ENCODE measurements at places on chromosomes 7 and 10.

DNA sequence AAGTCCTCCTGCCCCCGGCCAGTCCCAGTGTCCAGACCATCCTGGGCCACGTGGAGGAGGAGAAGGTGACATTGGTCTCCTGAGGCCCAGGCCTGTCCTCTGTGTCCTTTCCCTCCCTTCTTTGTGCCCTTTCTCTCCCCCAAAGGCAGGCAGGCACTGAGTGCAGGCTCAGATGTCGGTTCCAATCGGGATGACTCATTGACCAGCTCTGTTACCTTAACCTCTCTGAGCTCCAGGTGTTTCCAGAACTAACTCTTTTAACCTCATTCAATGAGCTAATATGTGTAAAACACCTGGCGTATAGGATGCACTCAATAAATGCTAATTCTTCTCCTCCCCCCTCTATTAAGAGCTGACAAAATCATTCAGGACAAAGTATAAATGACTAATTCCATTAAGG, 25.7 kb downstream of the MACROH2A2 start:
- DNase-seq: no peak

DNA sequence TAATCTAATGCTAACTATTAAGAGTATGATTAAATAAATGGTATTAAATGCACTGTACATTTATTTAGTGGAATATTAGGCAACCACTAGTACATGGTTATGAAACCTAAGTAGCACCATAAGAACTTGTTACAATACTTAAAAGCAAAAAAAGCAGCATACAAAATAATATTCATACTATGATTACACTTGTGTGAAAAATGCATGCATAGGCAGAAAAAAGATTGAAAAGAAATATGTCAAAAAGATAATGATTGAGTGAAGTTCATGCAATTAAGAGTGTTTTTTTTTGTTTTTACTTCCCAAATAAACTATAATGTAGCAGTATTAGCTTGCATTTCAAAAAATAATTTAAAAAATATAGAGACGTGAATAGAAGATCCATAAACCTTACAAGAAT, 20.0 kb upstream of the SRI start:
- DNase-seq: no peak

DNA sequence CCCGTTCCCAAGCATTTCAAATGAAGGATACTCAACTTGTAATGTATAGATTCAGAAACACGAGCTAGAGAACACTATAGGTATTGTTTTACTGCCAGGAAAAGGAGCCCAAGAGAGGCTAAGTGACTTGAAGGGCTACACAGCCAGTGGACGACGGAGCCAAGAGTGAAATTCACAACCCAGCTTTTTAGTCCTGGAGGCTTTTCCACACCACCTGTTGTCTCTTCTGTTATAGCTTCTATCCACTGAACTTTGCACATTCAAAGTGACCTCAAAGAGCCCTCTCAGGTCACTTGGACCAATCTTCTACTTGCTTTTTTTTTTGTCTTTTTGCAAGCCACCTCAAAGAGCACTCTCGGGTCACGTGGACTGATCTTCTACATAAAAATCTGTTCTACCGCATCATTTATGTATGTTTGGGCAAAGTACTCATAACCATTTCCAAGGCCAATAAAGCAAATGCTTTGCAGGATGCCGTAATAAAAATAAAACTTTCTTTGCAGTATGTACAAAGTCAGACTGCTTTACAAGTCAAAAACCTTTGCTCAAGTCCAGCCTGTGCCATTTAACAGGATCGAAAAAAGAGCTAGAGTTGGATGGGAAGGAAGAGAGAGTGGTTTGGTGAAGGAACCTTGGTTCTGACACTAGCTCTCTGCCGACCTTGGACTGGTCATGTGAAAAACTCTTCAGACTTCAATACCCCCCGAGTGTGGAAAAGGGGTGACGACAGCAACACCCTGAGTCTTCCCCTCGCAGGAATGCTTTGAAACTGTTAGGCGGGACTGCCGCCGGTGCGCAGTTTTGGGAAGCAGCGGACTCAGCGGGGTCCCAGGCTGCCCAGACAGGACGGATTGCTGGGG, 821 bp downstream of the SLC35B4 start:
- DNase-seq: no peak

GRCh38 chr10:35592441-35592840, 12.7 kb upstream of the GJD4 start:
- no peak for DNase-seq

GRCh38 chr10:5252177-5253037, 55.8 kb downstream of the AKR1C4 start:
- DNase-seq: no peak

- DNase-seq: no peak
Measured at GRCh38 chr10:100873146-100873826, 39.5 kb upstream of the SLF2 start.

DNA sequence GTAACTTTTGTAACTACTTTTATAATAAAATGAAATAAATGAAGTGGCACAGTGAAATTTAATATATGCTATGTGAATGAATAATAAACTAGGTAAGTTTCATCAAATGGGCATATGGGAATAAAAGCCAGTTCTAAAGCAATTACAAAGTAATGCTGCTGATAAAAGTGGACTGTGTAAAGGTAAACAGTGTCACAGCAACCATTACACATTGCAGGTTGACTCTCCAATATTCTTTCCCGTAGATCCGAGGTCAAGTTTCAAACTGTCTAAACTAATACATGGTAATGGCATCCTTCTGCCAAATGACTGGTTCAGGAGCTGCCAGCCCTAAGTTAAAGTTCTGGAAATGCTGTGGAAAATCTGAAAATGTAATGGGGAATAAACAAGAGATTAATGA, 6.0 kb downstream of the HIBADH start:
- DNase-seq: no peak

GRCh38 chr7:127809261-127809702, 157.3 kb downstream of the SND1 start:
- no peak for DNase-seq

DNA sequence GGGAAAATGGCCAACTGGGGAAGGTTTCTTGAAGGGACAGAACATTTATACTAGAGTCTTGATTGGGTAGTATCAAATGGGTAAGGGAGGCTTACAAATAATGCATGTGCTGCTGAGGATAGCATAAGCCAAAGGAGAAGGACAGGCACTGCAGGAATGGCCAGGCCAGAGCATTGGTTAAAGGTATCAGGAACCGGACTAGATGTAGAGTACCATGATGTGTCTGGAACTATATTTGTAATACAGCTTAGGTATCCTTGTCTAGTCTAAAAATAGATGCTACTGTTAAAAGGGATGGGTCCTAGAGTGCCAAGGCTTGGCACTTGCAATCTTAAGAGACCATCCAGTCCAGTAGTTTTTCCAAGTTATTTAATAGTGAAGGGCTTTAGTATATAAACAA, 20.3 kb downstream of the TMEM243 start:
- no peak for DNase-seq

DNA sequence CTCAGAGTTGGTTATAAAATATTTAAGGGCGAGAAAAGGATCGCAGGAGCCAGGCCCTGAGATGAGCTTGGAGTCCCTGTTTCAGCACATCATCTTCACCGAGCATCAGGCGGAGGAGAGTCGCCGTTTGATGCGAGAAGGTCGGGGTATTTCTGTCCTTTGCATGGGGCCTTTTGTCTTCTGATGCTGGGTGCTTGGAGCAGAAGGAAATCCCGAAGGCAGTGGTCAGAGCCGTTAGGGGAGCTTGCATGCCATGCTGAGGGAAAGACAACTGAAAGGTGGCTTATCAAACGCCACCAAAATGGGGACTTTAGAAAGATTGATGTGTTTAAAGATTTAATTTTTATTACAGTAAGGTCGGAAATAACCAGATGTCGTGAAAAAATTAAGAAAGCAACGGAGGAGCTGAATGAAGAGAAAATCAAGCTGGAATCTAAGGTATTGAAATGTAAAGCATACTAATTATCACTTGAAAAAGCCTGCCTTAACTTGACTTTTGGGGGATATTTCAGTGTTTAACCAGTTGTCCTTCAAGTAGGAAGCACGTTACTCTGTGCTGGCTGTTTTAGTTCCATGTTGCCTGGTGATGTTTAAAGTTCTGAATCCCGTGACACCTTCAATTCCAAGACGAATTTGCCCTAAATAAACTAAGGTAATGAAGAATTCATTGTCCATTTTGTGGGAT, 845 bp downstream of the CCDC172 start:
- DNase-seq: no peak

GRCh38 chr10:91002656-91003055, 81.8 kb upstream of the ANKRD1 start:
- no peak for DNase-seq

- DNase-seq: no peak
Measured at GRCh38 chr10:110901954-110902819, 16.8 kb downstream of the BBIP1 start.

- no peak for DNase-seq
Measured at GRCh38 chr7:2488681-2489080, 12.5 kb upstream of the GRIFIN start.

- DNase-seq: peak; percentile 3
Measured at GRCh38 chr7:140176122-140176701, 571 bp downstream of the KDM7A start.

DNA sequence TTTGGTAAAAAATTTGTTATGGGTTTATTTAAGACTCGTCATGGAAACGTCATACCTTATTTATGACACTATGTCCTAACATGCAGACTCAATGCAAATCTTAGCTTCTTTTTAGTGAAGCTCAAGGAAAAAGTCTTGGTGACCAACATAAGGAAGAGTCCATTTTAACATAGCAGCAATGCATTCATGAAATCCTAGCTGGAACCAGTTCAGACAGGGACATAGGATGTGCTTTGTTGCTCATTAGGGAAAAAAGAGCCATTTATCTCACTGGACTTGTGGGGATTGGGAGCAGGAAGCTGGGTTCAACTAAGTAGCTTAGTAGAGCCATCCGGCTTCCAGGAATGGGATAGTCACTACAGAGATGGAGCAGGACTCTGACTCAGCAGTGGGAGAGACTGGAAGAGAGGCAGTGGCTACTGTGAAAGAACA, 100.7 kb upstream of the DKK1 start:
- DNase-seq: no peak

- DNase-seq: no peak
Measured at GRCh38 chr10:78648256-78648860, 420.4 kb upstream of the ZMIZ1 start.

DNA sequence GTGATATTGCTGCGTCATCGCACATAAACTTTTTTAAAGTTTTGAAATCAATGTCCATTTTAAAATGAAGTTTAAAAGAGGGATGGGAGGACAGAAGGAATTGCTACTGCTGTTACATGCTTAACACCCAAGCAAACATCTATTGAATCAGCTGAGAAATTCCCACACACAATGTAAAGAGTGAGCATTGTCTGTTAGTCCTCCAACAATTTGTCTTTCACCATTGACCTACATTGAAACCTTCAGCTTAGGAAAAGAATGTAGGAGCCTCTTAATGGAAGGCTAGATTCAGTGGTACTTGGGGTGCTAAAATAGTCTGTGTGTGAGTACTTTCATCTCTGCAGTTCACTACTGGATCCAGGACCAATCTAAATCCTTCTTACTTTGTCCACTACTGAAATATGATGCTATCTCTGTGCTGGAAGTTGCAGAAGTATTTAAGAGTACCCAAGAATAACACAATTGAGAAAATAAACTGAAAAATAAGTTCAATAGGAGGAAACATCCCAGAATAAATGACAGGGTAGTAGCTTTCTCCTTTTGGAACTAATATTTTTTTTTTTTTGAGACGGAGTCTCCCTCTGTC, 23.8 kb upstream of the FBXW4 start:
- DNase-seq: no peak

- DNase-seq: no peak
Measured at GRCh38 chr10:15780353-15781135, 60.8 kb upstream of the ITGA8 start.

- no peak for DNase-seq
Measured at GRCh38 chr10:70544431-70545340, 57.9 kb downstream of the PRF1 start.

DNA sequence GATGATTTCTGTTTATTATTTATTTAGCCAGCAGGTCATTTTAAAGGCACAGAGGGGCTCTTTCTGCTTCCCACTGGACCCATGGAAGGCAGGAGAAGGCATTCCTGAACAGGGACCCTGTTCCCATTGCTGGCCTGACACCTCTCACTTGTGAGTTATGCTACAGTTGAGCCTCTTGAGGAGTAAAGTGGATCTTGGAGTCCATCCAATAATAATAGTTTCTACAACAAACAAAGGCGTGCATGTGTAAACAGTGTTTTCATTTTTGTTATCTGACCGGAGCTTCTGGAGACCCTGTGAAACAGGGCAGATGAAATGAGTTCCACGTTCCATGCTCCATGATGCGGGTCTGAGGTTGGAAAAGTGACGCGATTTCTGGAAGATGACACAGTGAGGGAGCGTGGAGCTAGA, 127.3 kb upstream of the HABP2 start:
- DNase-seq: no peak

DNA sequence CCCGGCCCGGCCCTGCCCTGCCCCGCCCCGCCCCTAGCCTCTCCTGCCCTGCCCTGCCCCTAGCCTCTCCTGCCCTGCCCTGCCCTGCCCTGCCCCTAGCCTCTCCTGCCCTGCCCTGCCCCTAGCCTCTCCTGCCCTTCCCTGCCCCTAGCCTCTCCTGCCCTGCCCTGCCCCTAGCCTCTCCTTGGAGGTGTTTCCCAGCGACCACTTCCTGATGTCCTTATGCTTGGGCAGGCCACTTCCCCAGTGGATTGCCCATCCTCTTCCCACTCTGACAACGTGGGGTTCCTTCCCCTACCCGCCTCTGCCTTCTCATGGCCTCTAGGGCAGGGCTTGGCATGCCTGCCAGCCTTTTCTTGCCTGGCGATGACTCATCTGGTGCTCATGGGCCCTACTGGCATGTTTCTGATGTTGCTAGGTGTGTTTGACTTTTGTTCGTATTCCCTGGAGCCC, 21.2 kb downstream of the PRXL2A start:
- DNase-seq: no peak

- DNase-seq: no peak
Measured at GRCh38 chr7:97133159-97133558, 15.7 kb downstream of the SDHAF3 start.

- DNase-seq: peak; percentile 16
Measured at GRCh38 chr7:149284343-149284742, 22.3 kb downstream of the ZNF783 start.

DNA sequence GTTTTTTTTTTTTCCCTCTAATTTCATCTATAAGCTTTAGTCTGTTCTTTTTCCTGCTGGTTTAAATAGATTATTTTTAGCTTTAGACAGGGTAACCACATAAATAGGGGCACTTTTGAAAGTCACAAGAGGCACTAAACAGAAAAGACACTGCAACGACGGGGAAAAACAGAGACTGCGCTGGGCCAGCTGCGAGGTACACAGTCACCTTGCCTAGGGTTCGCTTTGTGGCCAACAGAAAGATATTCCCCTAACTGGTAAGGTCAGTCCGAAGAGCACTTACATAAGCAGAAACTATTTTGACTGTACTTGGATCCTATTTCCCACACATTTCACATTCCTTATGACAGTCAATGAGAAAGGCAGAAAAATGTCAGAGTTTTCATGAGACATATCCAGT, 175.6 kb upstream of the PHF14 start:
- DNase-seq: no peak

Data from effector memory CD4-positive, alpha-beta T cell (primary cell).